ENCODE measurements at places on chromosomes 1 and 21.

GRCh38 chr1:32199717-32200072 is 700 bp upstream of the CCDC28B start:
- DNase-seq = no peak

DNA sequence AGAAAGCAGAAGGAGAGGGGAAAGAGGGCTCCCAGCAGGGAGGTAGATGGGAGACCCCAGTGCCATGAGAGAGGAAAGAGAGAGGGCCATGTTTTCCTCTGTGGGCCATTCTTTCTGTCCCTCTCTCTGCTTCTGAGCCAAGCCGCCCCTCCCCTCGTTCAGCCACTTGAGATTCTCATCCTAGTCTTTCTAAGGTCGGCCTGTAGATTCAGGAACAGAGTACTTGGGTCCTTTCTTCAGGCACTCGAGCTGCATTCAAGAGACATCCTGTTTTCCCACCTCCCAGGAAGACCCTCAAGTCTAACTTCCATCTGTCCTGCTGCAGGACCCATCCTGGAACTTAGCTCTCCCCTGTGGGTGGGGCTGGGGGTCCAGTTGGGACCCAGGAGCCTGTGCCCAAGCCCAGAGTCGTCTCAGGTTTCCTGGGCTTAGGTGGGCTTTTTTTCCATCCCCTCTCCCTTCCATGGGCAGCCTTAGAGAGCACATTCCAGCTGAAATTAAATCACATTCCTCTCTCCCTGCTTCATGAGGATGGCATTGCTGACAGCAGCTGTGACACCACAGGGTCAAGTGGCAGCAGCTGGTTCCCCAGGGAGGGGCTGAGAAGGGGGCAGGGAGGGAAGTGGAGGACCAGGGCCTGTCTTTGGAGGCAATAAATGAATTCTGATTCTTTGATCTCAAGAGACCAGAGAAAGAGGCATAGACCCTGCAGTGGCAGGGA is 13.0 kb downstream of the NES start:
- no peak for DNase-seq

- DNase-seq = peak; percentile 88
Observed at GRCh38 chr1:231040019-231040799, at the start of gene FAM89A. Gene FAM89A, minus strand, starts transcription at chr1:231040254. Its CDS starts 43 bp downstream, at chr1:231040211.

GRCh38 chr1:165629151-165629550 is 1.9 kb upstream of the MGST3 start:
- no peak for DNase-seq

DNA sequence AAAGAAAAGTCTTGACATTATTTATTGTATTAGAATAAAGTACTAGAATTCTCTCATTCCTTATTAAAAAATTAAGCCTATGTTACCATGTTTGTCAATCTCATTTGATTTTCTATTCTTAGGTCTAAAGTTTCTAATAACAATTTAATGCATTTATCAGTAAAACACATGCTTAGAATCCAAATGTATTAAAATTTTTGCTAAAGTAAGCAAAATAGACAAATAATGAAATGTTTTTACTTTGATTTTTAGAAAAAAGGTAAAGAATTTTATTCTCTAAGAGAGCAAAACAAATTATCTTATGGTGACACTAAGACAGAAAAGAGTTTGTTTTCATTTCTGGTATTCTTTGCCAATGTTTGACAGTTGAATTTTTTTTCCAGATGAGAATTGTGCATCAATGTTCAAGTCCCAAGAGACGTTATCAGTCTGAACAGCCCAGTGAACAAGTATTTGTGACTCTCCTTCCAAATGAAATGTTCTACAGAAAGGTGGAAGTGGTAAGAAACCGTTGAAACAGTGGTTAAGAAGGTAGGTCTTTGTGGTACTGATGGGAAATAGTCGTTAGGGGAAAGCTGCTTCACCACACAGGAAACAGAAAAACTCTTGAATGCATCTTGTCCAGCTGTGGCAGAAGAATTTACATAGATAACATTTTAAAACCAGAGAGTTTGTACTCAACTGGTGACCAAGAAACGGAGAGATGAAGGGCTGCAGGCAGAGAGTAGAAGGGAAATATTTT is 402.5 kb downstream of the PTPRC start:
- no peak for DNase-seq

- DNase-seq = no peak
Observed at GRCh38 chr1:112030157-112030556, 40.7 kb upstream of the KCND3 start.

- no peak for DNase-seq
Observed at GRCh38 chr1:109091078-109091838, 694 bp downstream of the TMEM167B start.

DNA sequence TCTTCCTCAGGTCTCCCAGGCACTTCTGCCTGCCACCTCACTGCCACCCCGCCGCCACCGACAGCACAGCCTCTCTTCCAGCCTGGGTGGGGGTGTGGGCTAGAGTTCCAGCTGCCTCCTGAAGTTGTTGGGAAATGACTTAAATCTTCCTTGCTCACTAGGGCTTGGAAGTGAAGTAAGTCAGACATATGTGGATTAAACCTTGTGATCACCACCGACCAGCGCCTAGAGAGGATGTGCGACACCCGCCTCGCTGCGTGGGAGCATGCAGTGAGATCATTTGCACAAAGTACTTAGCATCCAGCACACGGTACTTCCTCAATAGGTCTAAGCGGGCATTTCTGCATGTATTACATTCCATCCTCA is 71.4 kb upstream of the FAM20B start:
- no peak for DNase-seq

All from activated effector memory CD4-positive, alpha-beta T cell treated with anti-CD3 and anti-CD28 coated beads, Interleukin-2, amount 50 U/mL, for 16 hours (primary cell).